Caco-2 (cell line): ENCODE measurements at places on chromosomes 6 and 20. TPM values are rescaled to one million over a fixed set of nuclear protein-coding genes. Genes with fewer than 3 reads are reported as not detected.

The UBE2C gene
- 409 and 423 TPM in 2 replicates for total RNA-seq

The COL20A1 gene
- total RNA-seq: 0.27 and 0.32 TPM in 2 replicates

The CCN6 gene
- not detected in 2 replicates for total RNA-seq

The COL11A2 gene
- 1.3 and 1.5 TPM in 2 replicates for total RNA-seq

The SMLR1 gene
- 6.9 and 8.4 TPM in 2 replicates for total RNA-seq

The WFDC10B gene
- not detected in 2 replicates for total RNA-seq

DNA sequence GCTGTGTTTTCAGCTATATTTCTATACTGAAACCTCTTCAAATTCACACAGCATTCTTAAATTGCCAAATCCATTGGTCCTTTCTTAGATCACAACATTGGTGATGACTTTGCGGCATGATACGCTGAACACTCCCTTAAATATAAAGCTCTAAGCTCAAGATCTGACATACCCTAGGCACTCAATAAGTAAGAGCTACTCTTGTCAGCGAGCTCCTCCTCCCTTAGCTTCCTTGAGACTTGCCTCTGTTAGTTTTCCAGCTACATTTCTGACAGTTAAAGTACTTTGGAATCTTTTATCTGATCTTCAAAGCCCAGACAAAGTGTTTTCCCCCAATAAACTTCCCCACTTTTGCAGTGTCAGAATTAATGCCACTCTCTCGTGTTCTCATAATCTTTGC lies 117.0 kb downstream of the HIVEP2 start:
- no peak for DNase-seq

DNA sequence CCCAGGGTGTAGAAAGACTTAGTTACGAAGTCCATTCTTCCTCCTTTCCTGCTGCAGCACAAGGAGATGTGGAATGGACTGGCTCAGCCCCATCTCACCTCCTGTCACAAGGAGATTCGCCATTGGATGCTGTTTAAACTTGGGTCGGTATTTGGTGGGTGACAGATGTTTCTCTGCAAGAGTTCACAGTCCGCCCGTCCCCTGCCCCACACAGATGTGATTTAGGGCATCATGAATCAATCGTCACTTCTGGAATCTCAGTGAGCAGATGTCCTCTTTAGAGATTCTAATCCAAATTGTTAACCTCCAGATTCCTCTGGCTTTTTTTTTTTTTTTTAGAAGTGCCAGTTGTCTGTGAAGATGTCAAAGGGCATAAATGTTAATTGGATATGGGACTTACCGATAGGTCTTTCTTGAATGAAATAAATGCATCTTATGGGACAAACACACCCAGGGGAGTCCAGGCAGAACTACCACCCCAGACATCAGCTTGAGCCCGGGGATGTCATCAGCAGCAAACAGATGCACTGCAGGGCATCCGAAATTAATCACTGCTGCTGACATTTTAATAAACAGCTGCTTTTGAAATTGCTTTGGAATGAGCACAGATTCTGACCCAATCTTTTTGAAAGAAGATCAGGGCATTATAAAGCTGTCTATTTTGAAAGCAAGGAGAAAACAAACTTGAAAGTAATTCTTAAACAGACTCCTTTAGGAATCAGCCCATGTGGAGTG lies 117.6 kb upstream of the CDH4 start:
- DNase-seq: no peak

DNA sequence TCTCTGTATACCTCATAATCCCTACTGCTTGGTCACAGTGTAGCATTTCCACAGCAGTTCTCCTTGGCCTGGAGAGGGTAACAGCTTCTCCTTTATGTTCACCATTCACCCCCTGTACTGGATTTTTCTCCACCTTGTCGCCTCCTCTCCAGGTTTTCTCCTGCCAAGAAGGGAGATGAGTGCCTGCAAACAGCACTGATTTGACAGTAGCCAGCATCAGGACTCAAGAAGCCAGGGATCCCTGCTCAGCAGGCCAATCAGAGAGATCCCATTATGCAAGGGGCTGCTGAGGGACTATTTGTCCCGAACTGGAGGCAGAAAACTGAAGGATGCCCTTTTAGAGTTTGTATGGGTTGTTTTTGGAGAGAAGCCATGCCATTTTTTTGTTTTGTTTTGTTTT lies 68.6 kb upstream of the RIPOR2 start:
- no peak for DNase-seq

- no peak for DNase-seq
Observed at GRCh38 chr6:131602781-131603312, 25.2 kb downstream of the MED23 start.

DNA sequence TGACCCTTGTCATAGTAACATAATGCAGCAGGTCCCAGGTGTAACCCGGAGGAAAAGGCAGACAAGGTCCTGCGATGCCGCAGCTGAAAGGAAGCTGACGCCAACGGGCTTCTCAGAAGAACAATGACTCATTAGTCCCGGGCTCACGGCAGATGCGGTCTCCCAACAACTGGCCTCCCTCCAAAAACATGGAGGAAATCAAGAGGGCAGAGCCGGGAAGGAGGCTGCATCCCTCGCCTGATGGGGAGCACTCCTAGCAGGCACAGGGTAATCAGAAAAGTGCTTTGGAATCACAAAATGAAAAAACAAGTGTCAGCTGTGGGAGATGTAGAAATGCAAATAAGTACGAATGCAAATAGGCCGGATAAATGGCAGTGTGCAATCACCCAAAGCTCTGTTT lies 165.2 kb upstream of the AGPAT4 start:
- DNase-seq: no peak

- DNase-seq: no peak
Observed at GRCh38 chr6:112130878-112131277, 43.5 kb downstream of the FAM229B start.

GRCh38 chr6:69953491-69953890 lies 87.1 kb downstream of the COL19A1 start:
- no peak for DNase-seq

DNA sequence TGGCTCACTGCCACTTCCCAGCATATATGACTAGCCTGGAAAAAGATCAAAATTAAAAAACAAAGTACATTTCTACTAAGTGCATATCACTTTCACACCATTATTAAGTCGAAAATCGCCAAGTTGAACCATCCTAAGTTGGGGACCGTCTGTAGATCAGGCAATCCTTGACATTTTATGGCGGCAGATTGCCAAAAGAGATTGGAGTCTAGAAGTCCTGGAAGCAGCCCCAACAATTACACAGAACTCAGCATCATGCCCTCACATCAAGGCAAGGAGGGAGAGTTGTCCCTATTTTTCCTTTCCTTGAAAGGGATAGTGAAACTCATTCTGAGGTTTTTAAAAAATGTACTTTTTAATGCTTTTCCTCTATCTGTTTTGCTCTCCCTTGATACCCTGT lies 30.7 kb downstream of the SLC22A3 start:
- no peak for DNase-seq

DNA sequence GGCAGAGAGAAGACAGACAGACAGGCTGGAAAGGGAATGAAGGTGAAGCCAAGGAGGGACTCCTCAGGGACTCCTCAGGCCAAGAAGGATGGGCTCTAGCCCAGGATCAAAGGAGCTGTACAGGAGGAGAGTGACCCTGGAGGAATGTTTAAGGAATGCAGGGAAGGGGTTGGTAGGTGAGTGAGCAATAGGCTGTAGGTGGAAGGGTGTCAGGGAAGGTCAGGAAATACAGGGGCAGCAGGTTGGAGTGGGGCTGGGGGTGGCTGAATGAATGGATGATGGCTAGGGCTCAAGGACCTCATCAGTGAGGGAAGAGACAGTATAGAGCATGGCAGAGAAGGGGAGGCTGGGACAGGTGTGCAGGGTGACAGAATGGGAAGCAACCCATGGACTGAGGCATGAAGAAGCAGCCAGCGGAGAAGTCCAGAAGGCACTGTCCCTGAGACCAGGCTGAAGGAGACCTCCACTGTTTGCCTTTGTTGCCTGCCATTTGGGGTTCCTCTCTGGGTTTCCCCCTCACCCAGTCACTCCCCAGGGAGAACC lies 13.2 kb downstream of the SYNGAP1 start:
- peak; percentile 46 for DNase-seq

DNA sequence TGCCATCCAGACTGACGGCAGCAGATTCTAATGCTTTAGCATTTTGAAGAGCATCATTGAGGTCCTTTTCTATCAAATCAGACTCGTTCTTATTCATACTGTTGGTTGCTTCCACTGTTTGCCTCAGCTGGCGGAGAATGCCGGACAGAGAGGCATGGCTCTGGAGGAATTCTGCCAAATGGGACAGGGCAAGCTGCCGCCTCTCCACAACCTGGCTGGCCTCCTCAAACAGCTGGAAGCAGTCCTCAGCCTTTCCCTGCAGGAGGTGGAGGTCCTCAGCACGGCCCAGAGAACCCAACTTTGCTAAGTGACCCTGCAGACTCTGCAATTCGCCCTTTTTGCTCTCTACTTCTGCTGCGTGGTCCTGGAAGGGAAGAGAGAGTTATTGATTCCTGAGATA lies 220.5 kb downstream of the SYNE1 start:
- no peak for DNase-seq

DNA sequence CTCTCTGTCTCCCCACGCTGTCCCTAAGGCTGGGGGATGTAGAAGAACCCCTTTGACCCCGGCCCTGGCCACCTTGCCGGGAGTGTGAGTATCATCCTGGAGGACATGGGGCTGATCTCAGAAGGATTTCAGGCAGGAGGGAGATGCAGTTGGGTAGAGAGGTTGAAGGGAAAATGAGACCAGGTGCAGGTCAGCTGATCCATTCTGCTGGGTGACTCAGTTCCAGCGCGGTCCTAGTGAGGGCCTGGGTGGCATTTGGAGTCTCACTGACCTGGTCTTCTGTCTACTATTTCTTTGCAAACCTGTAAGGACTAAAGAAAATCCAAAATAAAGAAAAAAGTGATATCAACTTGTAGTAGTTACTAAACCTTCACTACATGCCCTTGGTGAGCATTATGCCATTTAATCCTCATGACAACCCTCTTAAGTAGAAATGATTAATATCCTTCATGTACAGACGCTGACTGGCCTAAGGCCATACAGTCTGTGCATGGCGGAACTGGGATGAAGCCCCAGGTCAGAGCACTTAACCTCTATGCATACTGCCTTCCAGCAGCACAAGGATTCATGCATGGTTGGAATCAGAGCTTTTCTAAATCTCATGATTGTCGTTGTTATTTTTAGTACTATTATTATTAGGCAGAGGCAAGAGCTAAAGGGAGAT lies 106.3 kb downstream of the ZDHHC14 start:
- no peak for DNase-seq
